AG09309 (cell line): ENCODE measurements at places on chromosomes 6 and 20.

GRCh38 chr6:71134929-71135642 lies 153.5 kb upstream of the OGFRL1 start:
- no peak for DNase-seq

GRCh38 chr6:138107078-138107751 lies at the start of gene PERP:
PERP (minus strand) TSS chr6:138107419; CDS start chr6:138107340, 79 bp downstream.
- no peak for DNase-seq

GRCh38 chr6:11774426-11774825 lies 4.2 kb downstream of the ADTRP start:
- no peak for DNase-seq

GRCh38 chr20:56955680-56956079 lies 310.8 kb downstream of the BMP7 start:
- DNase-seq: no peak

- no peak for DNase-seq
These were observed 19.8 kb upstream of the LRFN2 start for GRCh38 chr6:40606981-40607380.

- no peak for DNase-seq
These were observed 8.6 kb upstream of the CLIC5 start for GRCh38 chr6:46024124-46024769.

- no peak for DNase-seq
These were observed 104.9 kb upstream of the CEP162 start for GRCh38 chr6:84332139-84333034.

DNA sequence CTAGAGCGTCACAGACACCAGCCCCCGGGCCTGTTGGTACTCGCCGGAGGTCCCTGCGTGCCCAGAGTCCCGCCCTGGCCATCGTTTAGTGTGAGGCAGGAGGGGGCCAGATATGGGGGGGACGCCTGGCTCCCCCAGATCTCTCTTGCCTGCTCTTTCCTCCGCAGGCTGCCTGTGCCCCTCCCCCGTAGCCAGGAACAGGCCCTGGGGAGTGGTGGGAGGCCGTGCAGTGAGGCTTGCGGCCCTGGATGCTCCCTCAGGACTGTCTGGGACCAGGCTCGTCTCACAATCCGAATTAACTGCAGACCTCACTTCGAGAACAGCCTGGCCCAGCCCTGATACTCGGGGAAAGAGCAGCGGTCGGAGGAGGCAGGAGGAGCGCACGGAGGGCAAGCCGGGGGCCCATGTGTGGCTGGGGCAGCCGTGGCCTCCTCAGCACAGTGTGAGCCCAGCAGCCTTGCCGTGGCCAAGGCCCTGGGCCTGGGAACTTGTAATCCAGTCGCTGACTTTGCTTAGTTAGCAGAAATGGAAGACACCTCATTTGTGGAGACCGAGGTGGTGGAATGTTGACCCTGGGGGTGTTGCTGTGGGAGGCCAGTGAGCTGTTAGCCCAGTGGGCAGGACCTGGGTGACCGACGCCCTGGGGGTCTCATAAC lies 28.7 kb downstream of the FRMD1 start:
- no peak for DNase-seq

DNA sequence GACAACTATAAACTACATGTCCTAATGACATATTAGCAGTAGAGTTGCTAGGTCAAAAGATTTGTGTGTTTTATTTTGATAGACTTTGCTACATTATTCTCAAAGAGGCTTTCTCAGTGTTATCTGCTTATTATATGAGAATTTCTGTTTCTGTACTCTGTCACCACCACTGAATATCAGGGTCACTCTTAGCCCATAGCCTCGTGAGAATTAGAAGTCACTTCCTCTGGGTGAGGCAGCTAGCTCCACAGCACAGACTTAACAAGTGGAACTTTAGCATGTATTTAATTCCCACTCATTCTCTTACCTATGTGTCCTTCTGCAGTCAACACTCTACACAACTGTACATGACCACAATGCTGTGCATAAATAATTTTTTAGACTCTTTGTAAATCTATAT lies 6.7 kb downstream of the PHACTR2 start:
- no peak for DNase-seq
